Lower lobe of right lung (tissue), 2 donors: ENCODE measurements at places on chromosomes 12 and 14. TPM values are rescaled to one million over a fixed set of nuclear protein-coding genes. Genes with fewer than 3 reads are reported as not detected.

GRCh38 chr12:42119085-42119633 lies 25.5 kb downstream of the GXYLT1 start:
- H3K27me3 ChIP-seq: no peaks in the 10 kb centered on the region
- no peak overlapping the region for H3K27ac ChIP-seq
- no peak for DNase-seq
- H3K4me1 ChIP-seq: no peaks in the 10 kb centered on the region
- H3K36me3 ChIP-seq: peaks cover 20% of the 10 kb centered on the region

GRCh38 chr12:10276774-10277173 lies 30.9 kb upstream of the KLRD1 start:
- no peak overlapping the region for H3K4me3 ChIP-seq
- H3K27ac ChIP-seq: no peak overlapping the region
- no peaks in the 10 kb centered on the region for H3K4me1 ChIP-seq
- H3K27me3 ChIP-seq: no peaks in the 10 kb centered on the region
- no peak for DNase-seq
- H3K36me3 ChIP-seq: no peaks in the 10 kb centered on the region

GRCh38 chr12:24772813-24773212 lies 176.1 kb downstream of the BCAT1 start:
- H3K36me3 ChIP-seq: no peaks in the 10 kb centered on the region
- DNase-seq: no peak
- no peak overlapping the region for H3K4me3 ChIP-seq
- H3K27ac ChIP-seq: no peak overlapping the region
- H3K27me3 ChIP-seq: no peaks in the 10 kb centered on the region

GRCh38 chr12:74780182-74780849 lies 242.7 kb downstream of the ATXN7L3B start:
- no peak overlapping the region for H3K27ac ChIP-seq
- H3K4me1 ChIP-seq: no peaks in the 10 kb centered on the region
- no peak overlapping the region for H3K4me3 ChIP-seq
- no peak for DNase-seq

DNA sequence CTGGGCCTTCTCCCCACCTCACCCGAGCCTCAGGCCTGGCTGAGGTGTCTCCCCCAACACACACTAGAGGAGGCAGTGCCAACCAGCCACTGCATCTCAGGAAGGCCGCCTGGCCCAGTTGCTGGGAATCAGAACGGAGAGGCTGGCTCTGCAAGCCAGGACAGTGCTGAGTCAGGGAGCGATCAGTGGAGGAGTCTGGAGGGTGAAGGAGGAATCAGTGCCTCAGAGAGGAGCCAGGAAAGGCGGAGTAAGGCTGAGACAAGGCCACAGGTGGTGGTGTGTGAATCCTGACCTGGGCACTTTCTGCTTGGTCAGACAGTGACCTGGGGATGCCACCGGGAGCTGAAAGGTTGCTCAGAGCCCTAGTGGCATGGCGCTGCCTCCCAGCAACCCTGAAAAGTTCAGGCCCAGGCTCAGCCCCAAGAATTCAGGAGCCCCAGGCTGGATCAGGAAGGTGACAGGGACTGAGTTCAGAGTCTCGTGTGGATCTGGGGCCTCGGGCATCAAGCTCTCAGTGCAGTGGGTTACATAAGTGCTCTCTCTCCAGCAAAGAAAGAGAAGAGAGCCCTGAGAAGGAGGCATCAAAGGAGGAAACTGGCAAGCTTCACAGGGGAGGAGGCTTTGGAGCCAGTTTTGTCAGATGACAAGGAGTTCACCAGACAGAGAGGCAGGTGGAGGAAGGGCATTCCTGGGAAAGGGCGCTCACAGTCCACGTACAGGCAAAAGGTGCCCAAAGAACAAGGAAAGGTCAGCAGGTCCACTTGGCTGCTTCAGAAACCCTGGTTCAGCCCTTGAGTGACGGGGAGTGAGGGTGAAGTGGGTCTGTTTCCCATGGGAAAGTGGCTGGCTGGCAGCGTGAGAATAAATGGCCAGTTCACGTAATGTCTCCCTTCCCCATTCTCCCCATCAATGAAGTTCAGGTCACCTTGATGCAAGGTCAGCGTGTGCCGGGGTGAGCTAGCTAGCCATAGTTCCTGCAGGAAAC lies 87.8 kb downstream of the ZFP36L1 start:
- H3K4me3 ChIP-seq: no peak overlapping the region
- H3K4me1 ChIP-seq: peaks cover 10% of the 10 kb centered on the region
- H3K36me3 ChIP-seq: no peaks in the 10 kb centered on the region
- no peak for DNase-seq
- no peaks in the 10 kb centered on the region for H3K27me3 ChIP-seq

The KRT7 gene
- total RNA-seq: 257 TPM

DNA sequence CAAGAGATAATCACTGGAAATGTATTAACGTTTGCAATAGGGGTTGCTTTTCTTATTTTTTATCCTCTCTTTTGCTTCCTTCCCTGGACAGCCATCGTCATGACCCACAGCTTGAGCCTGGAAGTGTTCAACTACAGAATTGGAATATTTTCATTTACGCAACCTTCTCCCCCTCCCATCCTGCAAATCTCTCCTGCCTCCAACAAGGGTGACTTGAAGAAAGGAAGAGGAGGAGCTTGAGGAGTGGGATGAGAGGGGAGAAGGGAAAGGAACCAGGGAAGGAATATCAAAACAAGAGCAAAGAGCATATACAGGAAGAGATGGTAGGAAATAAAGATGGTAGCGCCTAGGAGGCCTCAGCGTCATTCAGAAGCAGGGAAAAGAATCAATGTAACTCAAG lies 1.6 kb upstream of the MANSC4 start:
- H3K27me3 ChIP-seq: no peaks in the 10 kb centered on the region
- H3K27ac ChIP-seq: peak overlapping the region; percentile 27
- peak overlapping the region; percentile 91 for H3K4me3 ChIP-seq
- peaks cover 33% of the 10 kb centered on the region for H3K4me1 ChIP-seq

- peak overlapping the region; percentile 93 for H3K4me3 ChIP-seq
- DNase-seq: no peak
- no peaks in the 10 kb centered on the region for H3K27me3 ChIP-seq
- peaks cover 64% of the 10 kb centered on the region for H3K4me1 ChIP-seq
- peak overlapping the region; percentile 71 for H3K27ac ChIP-seq
These were observed 574 bp downstream of the GLRX5 start for GRCh38 chr14:95535226-95536021.

- peaks cover 34% of the 10 kb centered on the region for H3K4me1 ChIP-seq
- no peak for DNase-seq
- no peaks in the 10 kb centered on the region for H3K27me3 ChIP-seq
- H3K36me3 ChIP-seq: no peaks in the 10 kb centered on the region
- no peak overlapping the region for H3K27ac ChIP-seq
These were observed 72.3 kb downstream of the SRGAP1 start for GRCh38 chr12:63916561-63917476.

DNA sequence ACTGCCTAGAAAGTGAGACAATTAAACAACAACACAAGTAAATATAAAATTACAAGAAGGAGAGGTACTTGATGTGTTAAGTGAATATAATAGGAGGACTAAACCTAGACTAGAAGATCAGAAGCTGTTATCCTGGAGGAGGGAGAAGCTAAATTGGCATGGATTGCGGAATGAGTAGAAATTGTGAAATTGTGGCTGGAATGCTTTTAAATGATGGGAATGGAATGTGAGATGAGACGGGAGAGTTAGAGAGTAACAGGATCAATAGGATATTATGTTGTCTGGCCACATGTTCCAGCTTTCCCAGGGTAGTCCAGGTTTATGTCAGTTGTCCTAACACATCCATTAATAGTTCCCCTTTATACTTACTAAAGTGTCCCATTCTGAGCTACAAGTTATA lies 44.0 kb upstream of the CPNE8 start:
- no peak overlapping the region for H3K27ac ChIP-seq
- no peaks in the 10 kb centered on the region for H3K27me3 ChIP-seq
- H3K4me3 ChIP-seq: no peak overlapping the region
- no peak for DNase-seq

The FOXG1 gene
- total RNA-seq: not detected
